ENCODE measurements at places on chromosomes 11 and 22.

- no peak for DNase-seq
These were observed 7.6 kb upstream of the GALR3 start for GRCh38 chr22:37815593-37815992.

GRCh38 chr11:1665313-1665712 lies 31.7 kb upstream of the KRTAP5-6 start:
- DNase-seq: no peak

GRCh38 chr22:19118329-19118880 lies 3.8 kb downstream of the DGCR2 start:
- no peak for DNase-seq

DNA sequence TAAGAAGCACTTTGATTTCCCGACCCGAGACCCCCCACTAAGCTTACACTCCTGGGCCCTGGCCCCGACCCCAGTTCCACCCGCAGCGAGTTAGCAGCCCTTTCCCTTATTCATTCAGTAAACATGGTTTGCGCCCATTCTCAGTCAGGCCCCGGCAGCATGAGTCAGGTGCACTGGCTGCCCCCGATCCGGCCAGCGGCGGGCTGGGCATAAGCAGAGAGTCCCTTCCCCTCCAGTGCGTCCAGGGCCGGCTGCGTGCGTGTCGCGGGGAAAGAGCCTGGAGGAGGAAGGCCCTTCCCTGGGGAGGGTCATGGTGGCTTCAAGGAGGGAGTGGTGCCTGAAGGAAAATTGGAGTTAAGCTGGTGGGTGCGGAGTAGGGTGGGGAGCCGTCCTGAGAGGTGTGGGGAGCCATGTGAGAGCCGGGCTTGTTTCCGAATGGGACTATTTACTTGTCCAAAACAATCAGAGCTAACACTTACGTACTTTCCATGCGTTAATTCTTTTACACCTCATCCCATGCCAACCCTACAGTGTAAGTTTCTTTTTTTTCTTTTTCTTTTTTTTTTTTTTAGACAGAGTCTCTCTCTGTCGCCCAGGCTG lies 657 bp downstream of the IGHMBP2 start:
- peak; percentile 62 for DNase-seq

Data from endothelial cell of umbilical vein (primary cell).